ENCODE measurements at places on chromosomes 6 and 20. TPM values are rescaled to one million over a fixed set of nuclear protein-coding genes. Genes with fewer than 3 reads are reported as not detected.
A peak's percentile ranks its signal among the peaks of the same experiment; 100 is the strongest.

Gene SUMO4
- 1.3 TPM for total RNA-seq

Gene VEGFA
- 132 TPM for total RNA-seq

DNA sequence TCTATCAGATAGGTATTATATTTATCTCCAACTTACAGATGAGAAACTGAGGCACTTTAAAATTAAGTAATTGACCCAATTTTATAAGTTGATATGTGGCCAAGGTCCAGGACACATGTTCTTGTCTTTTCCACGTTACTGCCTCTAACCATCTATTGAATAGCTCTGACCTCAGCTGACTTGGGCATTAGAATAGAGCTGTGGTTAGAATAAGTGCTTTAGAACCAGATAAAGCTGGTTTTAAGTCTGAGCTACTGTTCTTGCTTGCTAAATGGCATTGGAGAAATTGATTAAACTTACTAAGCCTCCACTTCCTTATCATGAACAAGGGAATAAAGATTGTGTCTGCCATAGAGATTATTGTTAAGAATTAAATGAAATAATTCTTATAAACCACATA is 147.8 kb upstream of the DTNBP1 start:
- no peak for DNase-seq

Gene CGA
- total RNA-seq: not detected

Gene KHDC1L
- total RNA-seq: not detected

Gene SLC4A11
- total RNA-seq: not detected

Gene TSBP1
- not detected for total RNA-seq

- no peak for DNase-seq
Measured at GRCh38 chr6:74936886-74937285, 269.0 kb downstream of the COL12A1 start.

GRCh38 chr20:64100946-64101688 is 6.2 kb downstream of the NPBWR2 start:
- DNase-seq: no peak

DNA sequence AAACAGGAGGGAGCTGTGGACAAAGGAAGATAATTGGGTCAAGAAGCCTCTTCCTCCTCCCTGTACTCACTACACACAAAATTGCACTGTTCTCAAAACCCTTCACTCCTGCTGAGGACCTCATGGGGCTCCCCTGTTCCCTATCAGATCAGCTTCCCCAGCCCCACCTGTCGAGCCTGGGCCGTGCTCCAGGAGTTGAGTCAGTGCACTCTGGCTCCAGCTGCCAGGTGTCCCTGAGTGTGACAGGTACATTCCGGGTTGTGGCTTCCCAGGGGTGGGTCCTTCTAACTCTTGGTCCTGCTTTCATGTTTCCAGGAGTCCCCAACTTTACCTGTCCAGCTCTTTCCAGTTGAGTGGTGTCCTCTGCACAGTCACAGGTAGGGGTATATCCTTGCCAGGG is 8.4 kb downstream of the RAB5IF start:
- no peak for DNase-seq

- no peak for DNase-seq
Measured at GRCh38 chr6:55794136-55794812, 81.1 kb downstream of the BMP5 start.

DNA sequence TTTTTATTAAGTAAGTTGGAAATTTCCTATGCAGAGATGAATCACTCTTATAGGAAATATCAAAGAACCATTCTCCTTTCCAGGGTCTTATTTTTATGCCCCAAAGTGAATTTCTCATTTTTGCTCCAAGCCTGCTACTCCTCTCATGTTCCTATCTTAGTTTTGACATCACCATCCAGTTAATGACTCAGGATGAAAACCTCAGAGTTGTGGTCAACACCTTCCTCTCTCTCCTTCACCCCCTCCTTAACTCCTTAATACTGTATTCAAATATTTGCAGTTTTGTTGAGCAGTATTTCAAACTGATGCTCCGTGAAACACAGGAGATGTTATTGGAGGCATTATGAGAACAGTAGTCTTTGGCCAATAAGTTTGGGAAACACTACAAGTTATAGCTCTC is 64.1 kb downstream of the NRN1 start:
- no peak for DNase-seq

Gene C20orf96
- total RNA-seq: 3.4 TPM

DNA sequence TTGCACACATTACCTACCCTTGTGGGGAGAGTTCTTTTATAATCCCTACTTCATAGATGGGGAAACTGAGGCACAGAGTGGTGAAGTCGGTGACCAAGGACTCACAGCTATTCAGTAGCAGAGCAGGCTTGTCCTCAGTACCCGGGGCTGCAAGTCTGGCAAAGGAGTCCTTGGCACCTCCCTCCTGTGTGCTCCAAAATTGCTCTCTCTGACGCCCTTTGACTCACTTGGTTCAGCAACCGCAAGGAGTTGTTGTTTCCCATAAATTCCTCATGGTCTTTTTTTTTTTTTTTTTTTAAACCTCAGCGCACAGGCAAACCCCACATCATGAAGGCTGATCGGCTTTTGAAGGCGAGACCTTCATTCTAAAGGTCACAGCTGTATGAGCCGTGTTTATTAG is 143.2 kb downstream of the CEBPB start:
- DNase-seq: no peak

Gene CFAP206
- 0.39 TPM for total RNA-seq

Gene PDCD2
- 42.2 TPM for total RNA-seq

- no peak for DNase-seq
Measured at GRCh38 chr6:117167520-117168271, 97.7 kb upstream of the VGLL2 start.

Gene RIPOR3
- total RNA-seq: 4.7 TPM

Gene GSTA2
- total RNA-seq: not detected

GRCh38 chr20:45300961-45301360 is 5.7 kb upstream of the RBPJL start:
- DNase-seq: no peak

- no peak for DNase-seq
Measured at GRCh38 chr6:75551367-75551952, 50.2 kb upstream of the SENP6 start.

Gene MEP1A
- total RNA-seq: not detected

DNA sequence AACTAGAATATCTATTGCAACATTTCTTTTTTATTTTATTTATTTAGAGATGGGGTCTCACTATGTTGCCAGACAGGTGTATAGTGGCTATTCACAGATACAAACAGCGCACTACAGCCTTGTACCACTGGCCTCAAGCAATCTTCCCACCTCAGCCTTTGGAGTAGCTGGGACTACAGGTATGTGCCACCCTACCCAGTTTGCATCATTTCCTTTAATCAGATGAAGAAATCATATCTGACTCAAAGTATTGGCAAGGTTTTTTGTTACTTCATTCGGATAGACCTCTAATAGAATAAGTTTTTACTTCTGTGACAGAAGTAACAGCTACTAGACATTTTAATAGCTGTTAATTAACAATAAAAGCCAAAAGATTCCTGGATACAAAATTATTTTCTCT is 153.9 kb downstream of the CDK19 start:
- no peak for DNase-seq

- no peak for DNase-seq
Measured at GRCh38 chr6:163459007-163459406, 44.5 kb downstream of the QKI start.

DNA sequence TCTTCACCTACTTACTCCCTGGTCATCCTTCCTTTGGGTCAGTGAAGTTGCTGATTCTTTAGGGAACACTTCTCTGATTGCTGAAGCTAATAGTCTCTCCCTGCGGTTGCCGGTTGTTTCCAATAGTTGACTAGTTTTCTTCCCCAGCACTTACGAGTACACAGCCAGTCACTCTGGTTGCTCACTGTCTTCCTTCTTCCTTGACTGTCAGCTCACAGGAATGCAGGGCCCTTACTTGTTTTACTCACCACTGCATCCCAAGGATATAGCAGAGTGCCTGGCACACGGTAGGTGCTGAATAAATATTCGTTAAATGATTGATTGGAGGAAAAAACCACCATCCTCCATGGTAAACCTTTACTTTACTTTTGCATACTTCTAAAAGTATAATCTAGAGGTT is 345.0 kb downstream of the QKI start:
- no peak for DNase-seq

Gene FANCE
- total RNA-seq: 3.5 TPM

DNA sequence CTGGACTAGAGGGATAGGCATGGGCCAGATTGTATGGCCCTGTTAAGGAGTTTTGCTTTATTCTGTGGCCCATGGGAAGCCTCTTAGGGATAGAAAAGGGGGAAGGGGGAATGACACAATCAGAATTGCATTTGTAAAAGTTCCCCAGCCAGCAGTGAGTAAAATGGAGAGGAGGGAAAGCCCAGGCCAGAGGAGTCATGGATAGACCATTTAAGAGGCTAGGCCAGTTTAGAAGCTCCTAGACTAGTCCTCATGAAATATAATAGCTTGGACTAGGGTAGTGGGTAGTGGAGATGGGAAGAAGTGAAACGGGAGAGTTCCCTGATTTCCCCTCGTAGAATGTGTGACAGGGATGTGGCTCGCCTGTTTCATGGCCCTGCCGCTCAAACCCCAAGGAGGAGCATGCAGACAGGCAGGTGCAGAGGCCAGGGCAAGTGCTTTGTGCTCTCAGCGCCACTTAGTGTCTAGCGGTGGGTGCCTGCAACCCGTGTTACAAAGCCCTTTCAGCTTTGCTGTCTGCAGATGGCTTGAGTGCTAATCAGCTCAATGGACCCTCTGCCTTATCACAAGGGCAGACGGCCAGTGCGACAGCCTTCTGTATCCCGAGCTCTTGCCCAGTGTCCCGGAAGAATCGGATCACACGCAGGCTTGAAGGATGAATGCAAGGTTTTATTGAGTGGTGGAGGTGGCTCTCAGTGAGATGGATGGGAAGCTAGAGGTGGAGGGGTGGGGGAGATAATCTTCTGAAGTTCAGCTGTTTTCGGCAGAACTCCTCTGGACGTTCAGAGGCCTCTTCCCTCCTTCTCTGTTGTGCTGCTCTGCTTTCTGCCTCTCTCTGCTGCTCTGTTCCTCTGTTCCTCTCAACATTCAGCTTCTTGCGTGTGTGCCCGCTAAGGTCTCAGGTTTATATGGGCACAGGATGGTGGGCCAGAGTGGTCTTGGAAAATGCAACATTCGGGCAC is 141.1 kb downstream of the CEP57L1 start:
- DNase-seq: no peak

Gene GFOD1
- total RNA-seq: 96.3 TPM

DNA sequence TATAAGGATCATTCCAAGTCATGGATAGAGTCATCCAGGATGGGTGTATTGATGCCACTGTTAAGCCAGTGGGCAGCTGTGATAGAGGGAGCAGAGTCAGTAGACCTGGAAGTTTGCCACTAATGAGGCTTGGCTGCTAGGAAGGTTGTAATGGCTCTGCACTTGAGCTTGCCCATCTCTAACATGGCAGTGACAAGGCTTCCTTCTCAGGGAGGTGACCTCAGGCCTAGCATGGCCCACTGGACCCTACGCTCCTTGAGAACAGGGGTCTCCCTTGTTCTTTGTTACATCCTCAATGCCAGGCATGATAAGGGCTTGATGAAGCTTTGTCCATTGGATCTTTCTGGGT is 155.1 kb downstream of the CD83 start:
- DNase-seq: no peak

GRCh38 chr6:4676016-4676415 is 100.2 kb upstream of the CDYL start:
- peak; percentile 32 for DNase-seq

Gene CLIC5
- total RNA-seq: 114 TPM

- no peak for DNase-seq
Measured at GRCh38 chr6:104404377-104404776, 455.3 kb downstream of the HACE1 start.

Gene MTFR2
- 0.70 TPM for total RNA-seq

- no peak for DNase-seq
Measured at GRCh38 chr20:59016795-59017492, 2.3 kb upstream of the TUBB1 start.

Gene GNMT
- 3.3 TPM for total RNA-seq

GRCh38 chr6:163346497-163346961 is 68.0 kb upstream of the QKI start:
- DNase-seq: no peak

GRCh38 chr6:132298344-132298949 is 102.8 kb downstream of the MOXD1 start:
- no peak for DNase-seq

Gene SLC16A10
- 18.5 TPM for total RNA-seq

Gene SEL1L2
- not detected for total RNA-seq

GRCh38 chr6:2653369-2654032 is 97.2 kb downstream of the MYLK4 start:
- no peak for DNase-seq

Gene TNNC2
- not detected for total RNA-seq

Gene SALL4
- total RNA-seq: not detected

GRCh38 chr20:62405981-62406513 is 1.0 kb downstream of the CABLES2 start:
- no peak for DNase-seq

DNA sequence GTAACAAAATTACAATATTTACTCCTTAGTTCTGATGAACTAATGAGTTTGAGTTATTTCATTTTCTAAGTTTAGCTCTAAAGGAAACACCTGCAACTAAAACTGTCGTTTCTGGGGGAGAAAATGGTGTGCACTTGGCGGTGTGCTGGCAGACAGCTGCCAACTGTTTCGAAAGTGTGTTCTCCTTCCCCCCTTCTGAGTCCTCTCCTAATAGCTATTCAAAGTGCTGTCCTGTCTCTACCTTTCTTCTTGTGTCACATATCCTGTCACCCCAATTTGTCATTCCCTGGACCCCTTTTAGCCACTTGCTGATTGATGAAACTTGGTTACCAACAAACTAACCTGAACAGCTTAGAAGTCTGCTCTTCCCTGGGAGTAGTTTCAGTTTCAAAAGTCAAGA is 4.9 kb upstream of the UBE2J1 start:
- no peak for DNase-seq

Gene HECA
- total RNA-seq: 51.1 TPM

DNA sequence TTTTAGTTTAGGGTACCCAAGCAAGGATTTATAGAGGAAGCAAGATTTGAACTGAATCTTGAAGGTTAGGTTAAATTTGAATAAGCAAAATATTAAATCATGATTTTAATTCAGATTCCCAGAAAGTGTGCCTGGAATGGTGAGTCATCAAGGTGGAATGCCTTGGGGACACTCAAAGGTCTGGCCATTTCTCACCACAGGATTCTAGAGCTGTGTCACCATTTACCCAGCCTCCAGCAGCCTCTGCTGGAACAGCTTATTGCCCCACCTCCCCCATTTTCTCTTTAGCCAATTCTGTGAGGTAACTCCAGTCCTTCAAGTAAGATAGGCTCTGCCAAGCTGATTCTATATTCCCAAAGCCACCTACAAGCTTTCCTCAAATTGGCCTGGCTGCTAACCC is 181.4 kb downstream of the SIM1 start:
- no peak for DNase-seq

Gene DCDC2
- total RNA-seq: not detected

GRCh38 chr20:36507746-36508145 is 33.6 kb upstream of the MYL9 start:
- no peak for DNase-seq

Measured in right atrium auricular region (tissue), 2 donors.